ENCODE measurements at places on chromosomes 5 and 9.

DNA sequence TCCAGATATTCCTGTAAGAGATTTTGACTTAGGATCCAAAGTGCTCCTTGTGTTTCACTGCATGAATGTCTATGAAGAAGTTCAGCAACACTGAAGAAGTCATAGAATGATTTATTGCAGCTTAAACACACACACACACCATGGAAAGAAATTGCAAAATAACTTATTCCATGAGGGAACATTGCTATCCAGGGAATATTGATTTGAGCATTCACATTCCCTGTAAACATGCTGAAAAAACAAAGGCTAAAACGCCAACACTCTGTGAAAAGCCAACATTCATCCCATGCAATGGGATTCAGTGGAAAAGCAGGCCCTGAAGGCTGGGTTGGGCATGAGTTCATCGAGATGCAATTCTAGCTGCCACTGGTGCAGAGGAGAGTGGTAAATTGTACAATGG lies 109.6 kb upstream of the CXCL14 start:
- no peak for DNase-seq

DNA sequence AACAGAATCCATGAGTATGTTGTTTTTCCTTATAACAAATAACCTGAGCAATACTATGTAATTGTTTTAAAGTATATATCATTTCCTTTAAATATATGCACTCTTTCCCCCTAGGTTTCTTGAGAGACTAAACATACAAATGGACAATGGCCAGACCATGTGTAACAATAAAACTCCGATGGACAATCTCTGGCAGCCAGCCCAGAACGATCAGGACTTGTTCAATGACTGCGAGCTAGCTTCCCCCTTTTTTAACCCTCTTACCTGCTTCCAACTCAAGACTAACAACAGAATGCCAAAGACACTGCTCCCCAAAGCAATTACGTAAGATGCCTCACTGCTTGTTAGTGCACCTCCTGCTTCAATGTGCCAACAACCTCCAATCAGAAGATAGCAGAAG lies 94.9 kb downstream of the HTR4 start:
- no peak for DNase-seq

GRCh38 chr9:121691890-121692289 lies 40.5 kb downstream of the DAB2IP start:
- no peak for DNase-seq

GRCh38 chr5:146675636-146676035 lies 159.6 kb upstream of the GPR151 start:
- no peak for DNase-seq

DNA sequence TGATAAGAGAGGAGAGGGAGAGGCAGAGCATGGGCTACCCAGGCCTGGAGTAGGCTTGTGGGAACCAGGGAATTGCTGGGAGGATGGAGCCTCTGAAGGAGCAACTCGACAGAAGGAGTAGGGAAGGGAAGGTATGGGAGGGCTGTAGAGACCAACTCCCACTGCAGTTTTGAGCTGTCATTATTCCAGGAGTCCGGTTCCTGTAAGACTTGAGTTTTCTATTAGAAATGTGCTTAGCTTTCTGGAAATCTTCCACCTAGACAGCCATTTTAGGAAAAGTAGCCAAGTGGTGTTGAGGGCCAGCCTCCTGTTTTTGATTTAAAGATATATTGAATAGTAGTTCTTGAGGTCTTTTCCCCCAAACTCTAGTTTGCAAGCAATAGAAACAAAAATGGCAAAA lies 323.5 kb downstream of the LRRC70 start:
- no peak for DNase-seq

DNA sequence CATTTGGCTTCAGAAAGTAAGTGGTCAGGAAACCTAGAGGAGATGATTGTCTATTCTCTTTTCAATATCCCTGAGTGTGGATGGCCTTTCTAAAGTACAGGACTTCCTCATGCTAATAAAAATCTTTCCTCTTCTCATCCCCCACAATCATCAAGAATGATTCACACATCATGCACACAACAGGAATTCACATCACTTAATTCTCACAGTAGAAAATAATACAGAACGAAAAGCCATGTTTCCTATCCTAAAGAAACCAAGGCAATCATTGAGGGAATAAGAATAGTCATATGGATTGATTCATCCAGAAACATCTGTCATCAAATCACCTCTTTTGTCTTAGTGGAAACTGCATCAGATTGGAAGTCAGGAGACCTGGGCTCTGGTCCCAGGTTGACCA lies 203.1 kb upstream of the PIK3R1 start:
- no peak for DNase-seq

GRCh38 chr9:131851414-131851813 lies 111.5 kb upstream of the RAPGEF1 start:
- DNase-seq, result no peak

DNA sequence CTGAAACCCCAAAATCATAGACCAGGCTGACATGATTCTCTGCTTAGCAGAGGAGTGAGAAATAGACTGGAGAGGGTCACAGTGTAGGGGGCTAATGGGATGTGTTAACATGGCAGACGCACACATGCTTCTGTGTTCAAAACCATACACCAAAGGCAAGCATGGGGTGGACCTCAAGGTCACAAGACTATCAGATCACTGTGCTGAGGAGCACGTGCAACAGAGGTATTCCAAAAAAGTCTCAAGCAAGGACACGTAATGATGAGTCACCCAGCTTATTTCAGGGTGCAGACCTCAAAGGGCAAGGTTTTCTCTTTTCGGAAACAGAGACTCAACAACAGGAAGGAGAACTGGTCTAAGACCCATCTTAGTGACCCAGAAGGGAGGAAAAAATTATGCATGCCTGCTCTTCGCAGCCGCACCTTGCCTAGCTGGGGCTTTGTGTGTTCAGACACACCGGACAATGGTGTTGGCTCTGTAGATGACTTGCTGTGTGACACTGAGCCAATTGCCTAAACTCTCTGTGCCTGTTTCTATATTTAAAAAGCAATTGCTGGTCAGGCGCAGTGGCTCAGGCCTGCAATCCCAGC lies 20.3 kb downstream of the WHRN start:
- DNase-seq, result peak; percentile 53

- DNase-seq, result no peak
Measured at GRCh38 chr5:123882965-123883345, 371.0 kb downstream of the CSNK1G3 start.

DNA sequence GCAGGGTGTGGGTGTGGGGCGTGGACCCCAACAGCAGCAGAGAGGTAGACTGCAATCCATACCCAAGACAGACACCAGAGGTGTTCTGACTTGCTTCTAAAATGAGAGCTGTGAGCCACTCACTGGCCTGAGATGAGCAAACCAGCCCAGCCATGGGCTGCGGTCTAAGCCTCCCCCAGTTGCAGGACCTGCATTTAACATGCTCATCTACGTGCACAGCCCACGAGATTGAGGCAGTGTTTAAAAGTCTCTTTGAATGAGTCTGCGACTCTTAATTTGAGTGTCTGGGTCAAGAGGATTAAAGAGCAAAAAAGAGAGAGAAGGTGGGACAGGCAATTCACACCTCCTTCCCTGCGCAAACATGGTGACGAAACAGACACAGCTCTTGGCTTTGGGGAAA lies 5.9 kb downstream of the SURF4 start:
- DNase-seq, result no peak

DNA sequence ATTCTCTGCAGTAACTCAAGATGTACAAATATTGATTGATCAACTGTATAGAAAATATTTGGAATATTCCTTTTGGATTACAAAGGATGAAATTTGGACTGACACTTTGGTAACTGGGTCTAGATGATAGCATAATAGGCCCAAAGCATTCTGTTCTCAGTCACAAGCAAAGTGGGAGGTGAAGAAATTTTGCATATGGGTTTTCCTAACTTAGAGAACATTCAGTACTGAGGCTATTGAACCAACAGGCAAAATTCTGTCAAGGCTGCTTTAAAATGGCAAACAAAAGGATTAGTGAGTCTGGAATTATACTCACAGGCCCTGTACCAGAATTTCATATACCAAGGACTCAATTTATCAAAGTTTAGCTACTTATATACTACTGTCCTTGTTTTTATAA lies 1020.6 kb downstream of the TLE4 start:
- no peak for DNase-seq

DNA sequence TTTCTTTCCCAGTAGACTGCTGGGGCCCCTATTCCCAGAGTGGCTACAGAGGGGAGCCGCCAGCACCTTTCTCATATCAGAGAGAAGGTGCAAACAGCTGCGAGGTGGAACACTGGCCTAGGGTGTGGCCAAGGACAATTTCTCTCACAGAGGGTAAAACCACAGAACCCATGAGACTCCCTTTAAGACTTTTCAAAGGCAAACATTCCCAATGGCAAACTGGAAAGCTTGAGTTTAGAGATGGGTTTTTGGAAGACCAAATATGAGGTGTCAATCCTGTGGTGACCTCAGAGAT lies 335.1 kb upstream of the PIK3R1 start:
- no peak for DNase-seq

DNA sequence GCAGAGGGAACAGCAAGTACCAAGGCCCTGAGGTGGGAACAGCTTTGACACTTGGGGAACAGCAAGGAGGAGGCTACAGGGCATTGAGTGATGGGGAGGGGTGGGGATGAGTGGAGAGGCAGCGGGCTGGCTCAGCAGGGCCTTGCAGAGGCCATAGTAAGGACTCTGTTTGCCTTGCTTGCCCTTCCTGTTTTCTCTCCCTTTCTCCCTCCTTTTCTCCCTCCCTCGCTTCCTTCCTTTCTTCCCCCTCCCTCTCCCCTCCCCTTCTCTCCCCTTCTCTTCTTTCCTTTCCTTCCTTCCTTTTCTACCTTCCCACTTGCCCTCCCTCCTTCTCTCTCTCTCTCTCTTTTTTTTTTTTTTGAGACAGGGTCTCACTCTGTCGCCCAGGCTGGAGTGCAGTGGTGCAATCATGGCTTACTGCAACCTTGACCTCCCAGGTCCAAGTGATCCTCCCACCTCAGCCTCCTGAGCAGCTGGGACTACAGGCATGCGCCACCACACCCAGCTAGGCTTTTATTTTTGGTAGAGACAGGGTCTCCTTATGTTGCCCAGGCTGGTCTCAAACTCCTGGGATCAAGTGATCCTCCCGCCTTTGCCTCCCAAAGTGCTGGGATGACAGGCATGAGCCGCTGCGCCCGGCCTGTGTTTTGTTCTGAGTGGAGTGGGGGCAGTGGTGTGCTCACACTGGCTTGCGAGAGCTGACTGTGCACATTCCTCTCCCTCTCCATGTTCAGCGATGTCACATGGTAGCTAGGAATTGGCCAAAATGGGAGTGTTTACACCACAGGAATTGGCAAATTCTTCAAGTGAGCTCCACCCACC lies 17.1 kb downstream of the IER5L start:
- DNase-seq, result no peak

- DNase-seq, result no peak
Measured at GRCh38 chr5:144206141-144206540, 35.5 kb downstream of the KCTD16 start.

- DNase-seq, result no peak
Measured at GRCh38 chr5:96781031-96781971, 26.4 kb downstream of the ERAP1 start.

GRCh38 chr9:131762356-131762932 lies 22.6 kb upstream of the RAPGEF1 start:
- DNase-seq, result peak; percentile 86

DNA sequence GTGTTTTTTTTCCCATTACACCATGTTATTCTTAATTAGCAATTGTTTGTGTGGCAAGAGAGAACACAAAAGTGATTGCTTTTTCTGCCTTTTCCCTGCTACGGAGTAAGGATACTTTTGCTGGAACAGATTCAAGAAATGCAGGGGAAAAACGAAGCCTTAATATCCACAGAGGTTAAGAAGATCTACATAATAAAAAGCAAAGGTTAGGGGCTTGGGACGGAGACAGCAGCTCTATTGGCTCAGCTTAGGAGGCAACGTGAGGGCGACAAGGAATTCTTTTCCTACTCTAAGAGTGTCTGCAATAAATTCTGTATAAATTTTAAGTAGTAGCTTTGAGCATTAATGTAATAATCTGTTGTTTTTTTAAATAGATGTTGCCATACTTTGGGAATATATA lies 693.3 kb downstream of the DTWD2 start:
- DNase-seq, result no peak

DNA sequence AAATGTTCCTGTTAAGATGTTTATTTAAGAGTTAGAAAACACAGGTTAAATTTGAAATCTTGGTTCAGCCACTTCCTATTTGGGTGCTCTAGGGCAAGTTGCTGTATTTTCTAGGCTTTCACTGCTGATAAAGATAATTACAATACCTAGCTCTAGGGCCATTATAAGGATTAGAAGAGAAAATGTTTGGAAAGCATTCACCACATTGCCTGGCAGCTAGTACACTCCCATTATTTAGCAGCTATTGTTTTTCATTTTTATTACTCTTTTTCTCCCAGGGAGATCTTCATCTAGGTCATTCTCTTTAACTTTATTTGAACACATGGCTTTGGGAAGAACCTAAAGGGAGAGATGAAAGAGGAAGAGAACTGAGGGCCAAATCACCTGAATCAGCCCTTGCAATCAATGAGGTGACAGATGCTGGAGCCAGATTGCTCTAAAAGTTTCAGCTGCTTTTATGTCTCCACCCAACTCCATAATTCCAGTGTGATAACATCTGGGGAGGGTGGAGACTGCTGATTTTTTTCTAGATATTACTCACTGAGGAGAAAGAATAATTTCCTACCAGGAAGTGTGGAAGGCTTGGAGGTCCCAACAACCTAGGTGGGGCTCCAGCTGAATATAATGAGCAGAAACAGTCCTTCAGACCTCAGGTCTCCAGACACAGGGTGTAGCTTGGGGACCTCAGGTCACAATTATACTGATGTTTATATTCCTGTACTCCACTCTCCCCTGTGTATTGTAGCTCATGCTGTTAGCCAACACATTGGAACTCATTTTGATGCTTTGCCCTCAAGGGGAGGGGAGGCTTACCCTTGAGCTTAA lies 640.0 kb downstream of the RAB3C start:
- no peak for DNase-seq
